ENCODE measurements at places on chromosomes 3 and 15.

GRCh38 chr3:184765730-184766074, 46.3 kb upstream of the VPS8 start:
- DNase-seq: no peak

DNA sequence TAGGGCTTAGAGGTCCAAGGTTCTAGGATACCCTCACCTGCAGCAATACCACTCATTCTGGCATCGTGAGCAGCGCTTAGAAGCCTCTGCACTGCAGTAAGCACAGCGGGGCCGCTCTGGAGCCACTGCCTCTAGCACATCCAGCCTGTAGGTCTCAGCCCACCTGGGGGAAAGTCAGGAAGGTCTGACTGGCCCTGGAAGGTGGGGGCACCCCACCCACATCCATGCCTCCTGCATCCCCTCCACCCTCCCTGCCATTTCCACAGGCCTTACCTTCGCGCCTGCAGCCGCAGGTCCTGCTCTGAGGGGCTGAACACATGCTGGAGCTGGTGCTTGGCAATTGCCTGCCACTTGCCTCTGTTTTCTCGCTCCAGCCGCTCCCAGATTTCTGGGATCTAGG, 901 bp upstream of the RASSF1 start:
- no peak for DNase-seq

DNA sequence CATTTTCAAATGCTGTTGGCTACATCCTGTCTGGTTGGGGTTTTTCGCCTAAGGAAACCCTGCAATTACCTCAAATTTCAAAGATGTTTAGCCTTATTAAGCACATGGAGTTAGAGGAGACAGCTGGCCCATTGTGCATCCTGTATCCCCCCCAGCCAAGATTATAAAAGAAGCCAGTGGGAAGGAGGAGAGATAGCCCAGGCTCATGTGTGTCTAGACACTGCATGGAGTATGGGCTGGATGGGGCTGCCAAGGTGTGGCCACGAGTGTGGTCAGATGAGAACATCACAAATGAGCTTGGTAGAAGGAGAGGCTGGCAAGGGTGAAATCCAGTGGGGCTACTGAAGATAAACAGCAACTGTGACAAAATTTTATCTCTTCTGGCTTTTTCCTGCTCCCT, 270.0 kb upstream of the TBC1D5 start:
- DNase-seq: no peak

DNA sequence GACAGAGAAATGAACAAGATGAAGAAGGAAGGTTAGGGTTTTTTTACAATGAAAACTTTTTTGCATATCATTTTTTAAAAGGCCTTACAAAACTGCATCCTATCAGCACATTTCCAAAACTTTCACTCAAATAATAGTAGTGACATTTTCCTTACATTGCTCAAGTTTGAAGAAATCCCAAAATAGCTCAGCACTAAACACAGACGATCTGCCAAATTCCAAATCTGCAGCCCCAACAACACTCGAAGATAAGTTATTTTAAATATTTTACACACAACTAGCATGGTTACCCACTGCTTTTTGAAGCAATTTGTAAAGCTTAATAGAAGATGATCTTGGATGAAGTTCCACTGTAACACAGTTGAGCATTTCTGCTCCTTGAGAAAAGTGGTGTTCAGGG, 535.6 kb upstream of the ALCAM start:
- DNase-seq: no peak

- DNase-seq: no peak
Observed at GRCh38 chr3:51535146-51536019, 3.1 kb upstream of the RAD54L2 start.

- DNase-seq: peak; percentile 53
Observed at GRCh38 chr3:120350401-120350941, 1.3 kb upstream of the LRRC58 start.

- no peak for DNase-seq
Observed at GRCh38 chr3:78497021-78497420, 1270.8 kb downstream of the ROBO1 start.

- DNase-seq: no peak
Observed at GRCh38 chr3:129330409-129330808, 51.7 kb downstream of the HMCES start.

DNA sequence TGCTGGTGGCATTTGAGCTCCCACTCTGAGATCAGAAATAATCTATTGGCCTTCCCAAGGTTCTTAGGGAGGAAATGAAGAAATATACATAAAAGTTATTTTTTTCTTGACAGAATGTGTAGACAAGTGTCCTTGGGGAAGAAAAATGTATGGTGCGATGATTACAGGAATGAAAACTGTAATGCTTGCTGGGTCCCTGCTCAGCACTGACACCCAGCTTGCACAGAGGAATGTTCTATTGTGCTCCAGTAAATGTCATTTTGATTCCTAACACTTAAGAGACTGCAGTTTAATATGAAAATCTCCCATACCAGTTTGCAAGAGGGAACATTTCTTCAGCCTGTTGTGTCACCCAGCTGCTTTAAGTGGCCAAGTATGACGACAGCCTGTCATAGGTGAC, 271.3 kb upstream of the TPM1 start:
- DNase-seq: no peak

GRCh38 chr3:141237701-141238521, 6.3 kb downstream of the PXYLP1 start:
- no peak for DNase-seq

- DNase-seq: no peak
Observed at GRCh38 chr3:9695345-9695744, 8.3 kb upstream of the CPNE9 start.

GRCh38 chr15:56653107-56653506, 80.2 kb downstream of the ZNF280D start:
- no peak for DNase-seq

DNA sequence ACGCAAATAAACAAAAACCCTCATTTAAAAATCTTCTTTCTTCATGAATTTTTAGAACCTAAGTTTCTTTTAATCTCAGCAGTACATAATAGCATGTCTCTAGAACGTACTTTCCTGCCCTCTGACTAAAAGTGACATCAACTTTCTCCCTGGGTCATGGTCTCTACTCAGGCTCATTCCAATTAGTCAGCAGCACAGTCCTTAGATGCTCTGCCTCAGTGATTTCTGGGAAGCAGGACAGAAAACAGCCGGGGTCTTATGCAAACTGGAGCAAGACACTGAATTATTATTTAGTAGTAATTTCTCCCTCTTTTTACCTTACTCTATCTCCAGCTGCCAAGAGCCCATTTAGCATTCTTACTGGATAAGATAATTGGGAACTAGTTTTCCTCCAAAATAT, 365.2 kb downstream of the TUSC7 start:
- peak; percentile 10 for DNase-seq

DNA sequence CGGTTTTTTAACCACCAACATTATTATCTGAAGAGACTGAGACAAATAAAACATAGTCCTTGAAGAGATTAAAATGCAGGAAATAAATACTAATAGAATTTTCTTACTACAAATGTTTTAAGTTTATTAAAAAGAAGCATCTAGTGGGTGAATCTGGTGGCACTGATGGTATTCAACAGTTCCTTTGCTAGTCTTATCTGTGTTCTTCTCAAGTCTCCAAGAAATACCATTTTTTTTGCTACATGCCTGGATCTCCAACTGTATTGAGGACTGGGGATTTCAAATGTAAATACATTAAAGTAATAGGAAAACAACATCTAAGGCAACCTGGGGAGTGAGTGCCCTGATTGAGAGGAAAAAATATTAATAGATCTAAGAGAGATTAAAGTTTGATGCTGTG, 21.9 kb downstream of the THOC7 start:
- DNase-seq: no peak

- no peak for DNase-seq
Observed at GRCh38 chr3:196232154-196232881, 16.0 kb downstream of the SLC51A start.

DNA sequence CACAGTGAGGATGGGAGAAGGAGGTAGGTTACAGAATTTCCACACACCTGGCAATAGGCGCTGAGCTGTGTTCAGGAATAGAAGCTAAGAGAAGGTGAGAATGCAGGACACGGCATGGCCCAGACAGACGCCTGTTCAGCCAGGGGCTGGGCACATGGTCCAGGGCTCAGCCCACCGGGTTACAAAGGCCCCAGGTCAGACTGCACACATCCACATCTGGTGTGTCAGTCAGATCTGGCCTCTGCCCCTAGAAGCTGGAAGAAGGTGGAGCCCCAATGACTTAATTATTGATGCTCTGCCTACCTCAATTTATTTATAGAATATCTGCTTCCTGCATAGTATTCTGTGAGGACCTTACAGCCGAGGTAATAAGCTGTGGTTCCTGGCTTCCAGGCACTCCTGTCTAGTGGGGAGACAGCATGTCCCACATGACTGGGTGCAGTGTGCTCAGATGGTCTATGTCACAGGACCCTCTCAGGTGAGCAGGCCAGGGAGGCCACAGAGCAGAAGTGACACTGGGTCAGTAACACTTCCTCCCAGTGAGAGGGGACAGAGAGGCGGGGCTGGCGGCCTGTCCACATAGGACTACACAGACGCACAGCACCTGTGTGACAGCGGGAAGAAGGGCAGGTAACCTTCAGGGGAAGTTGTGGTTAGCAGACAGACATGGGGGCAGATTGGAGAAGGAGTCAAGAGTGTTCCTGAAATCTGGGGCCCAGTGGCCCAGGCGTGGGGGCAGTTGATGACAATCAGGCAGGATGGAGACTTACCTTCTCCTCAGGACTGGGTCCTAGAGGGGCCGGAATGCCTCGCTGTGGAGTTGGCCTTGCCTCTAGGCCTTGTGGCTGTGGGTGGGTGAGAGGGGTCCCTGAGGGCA, 38.6 kb upstream of the PLXNA1 start:
- no peak for DNase-seq

DNA sequence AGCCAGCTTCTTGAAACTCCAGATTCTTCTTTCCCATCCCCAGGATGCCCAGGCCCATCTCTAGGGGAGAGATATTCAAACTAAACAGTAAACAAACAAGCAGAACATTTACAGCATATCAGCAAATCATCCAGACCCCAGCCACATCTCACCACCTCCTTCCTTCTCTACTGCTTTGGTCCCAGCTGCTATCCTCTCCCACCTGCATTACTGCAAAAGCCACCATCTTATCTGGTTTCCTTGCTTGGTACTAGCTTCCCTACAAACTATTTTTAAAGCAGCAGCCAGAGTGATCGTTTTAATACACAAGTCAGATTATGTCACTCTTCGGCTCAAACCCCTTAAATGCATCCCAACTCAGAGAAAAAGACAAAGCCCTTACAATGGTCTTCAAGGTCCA, 4.8 kb downstream of the LYSMD2 start:
- no peak for DNase-seq

DNA sequence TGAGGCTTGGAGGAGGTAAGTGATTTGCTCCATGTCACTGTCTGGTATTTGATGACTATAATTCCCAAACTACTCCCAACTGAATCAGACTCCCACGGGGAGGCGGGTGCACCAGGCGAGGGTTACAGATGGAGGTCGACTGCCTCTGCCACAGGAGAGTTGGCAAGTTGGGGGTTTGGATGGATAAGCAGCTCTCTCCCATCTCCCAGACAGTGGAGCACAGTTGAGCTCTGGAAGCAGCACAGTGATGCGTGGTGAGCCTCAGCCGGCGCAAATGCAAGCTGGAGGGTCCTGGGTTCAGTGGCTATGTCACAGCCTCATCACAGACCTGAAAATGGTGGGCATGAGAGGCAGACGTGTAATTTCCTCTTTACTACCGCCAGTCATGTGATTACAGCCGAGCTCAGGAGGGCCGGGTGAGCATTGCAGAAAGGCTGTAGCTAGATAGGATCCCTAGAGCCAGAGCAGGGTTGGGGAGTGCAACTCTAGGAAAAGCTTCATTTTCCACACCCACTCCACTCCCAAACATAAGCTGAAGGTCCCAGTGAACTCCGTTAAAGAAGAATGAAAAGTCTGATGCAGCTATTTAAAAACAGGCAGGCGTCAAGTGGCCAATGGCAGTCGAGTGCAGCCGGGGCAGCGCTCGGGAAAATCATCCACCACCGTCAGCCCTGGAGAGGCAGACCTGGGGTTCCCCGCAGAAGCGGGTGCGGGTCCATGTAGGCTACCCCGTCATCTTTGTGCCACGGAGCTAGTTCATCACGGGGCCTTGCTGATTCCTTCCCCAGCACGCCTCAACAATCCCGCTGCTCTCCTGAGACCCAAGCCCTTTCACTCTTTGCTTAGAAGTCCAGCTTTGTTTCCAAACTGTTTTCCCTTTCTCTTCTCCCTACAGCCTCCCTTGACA, 33.3 kb upstream of the VPS8 start:
- DNase-seq: no peak

- no peak for DNase-seq
Observed at GRCh38 chr3:44309500-44309899, 29.1 kb upstream of the TCAIM start.

- DNase-seq: no peak
Observed at GRCh38 chr3:151983538-151983937, 110.1 kb downstream of the SUCNR1 start.

DNA sequence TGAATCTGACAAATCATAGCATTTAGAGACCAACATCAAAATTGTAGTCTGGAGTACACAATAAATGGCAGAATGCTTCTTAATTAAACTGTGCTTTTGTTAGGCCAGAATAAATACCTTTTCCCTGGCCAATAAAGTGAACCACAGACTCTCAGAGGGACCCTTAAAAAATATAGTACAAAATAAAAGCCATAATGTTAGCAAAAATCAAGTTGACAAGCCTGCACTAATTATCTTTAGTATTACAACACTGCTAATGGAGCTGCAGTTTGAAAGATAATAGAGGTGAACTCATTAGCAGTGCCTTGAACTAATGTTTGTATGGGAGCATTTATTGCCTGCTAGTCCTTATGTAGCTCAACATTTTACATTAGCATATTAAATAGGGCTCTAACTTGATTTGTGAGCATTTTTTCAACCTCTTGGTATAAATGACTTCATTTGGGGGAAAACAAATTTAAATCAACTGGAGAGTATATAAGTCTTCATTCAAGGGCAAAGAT, 801.3 kb downstream of the EPHA3 start:
- no peak for DNase-seq

- no peak for DNase-seq
Observed at GRCh38 chr3:167742338-167742737, 6.8 kb downstream of the SERPINI1 start.

GRCh38 chr15:51244423-51244869, 94.0 kb downstream of the CYP19A1 start:
- DNase-seq: peak; percentile 51

DNA sequence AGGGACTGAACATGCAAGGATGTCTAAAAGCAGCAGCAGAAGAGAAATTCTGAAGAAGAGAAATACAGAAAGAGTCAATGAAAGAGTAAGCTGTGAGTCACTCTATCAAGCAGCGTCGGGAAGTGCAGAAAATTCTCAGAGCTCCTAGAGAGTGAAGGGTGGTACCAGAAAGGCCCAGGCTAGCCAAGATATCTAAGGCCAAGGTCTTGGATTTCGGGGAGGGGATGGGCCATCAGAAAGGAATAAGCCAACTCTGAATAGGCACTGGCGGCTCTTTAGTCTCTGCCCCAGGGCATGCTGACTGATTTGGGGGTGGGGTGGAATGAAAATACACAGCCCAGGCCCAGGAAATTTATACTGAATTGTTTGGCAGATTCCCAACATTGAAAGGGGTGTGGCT, 70.8 kb downstream of the GPR156 start:
- DNase-seq: no peak

- DNase-seq: no peak
Observed at GRCh38 chr15:68370768-68371151, 61.2 kb downstream of the ITGA11 start.

GRCh38 chr3:48407542-48408099, 22.3 kb downstream of the PLXNB1 start:
- no peak for DNase-seq

GRCh38 chr3:45462522-45463265, 74.3 kb downstream of the LARS2 start:
- no peak for DNase-seq

- DNase-seq: no peak
Observed at GRCh38 chr15:19974998-19975397, 566.6 kb downstream of the GOLGA6L6 start.

Measured in skeletal muscle cell (primary cell).